Peyer's patch (tissue), 4 donors: ENCODE measurements at places on chromosomes 4 and X. TPM values are rescaled to one million over a fixed set of nuclear protein-coding genes. Genes with fewer than 3 reads are reported as not detected.
A peak's percentile ranks its signal among the peaks of the same experiment; 100 is the strongest.

DNA sequence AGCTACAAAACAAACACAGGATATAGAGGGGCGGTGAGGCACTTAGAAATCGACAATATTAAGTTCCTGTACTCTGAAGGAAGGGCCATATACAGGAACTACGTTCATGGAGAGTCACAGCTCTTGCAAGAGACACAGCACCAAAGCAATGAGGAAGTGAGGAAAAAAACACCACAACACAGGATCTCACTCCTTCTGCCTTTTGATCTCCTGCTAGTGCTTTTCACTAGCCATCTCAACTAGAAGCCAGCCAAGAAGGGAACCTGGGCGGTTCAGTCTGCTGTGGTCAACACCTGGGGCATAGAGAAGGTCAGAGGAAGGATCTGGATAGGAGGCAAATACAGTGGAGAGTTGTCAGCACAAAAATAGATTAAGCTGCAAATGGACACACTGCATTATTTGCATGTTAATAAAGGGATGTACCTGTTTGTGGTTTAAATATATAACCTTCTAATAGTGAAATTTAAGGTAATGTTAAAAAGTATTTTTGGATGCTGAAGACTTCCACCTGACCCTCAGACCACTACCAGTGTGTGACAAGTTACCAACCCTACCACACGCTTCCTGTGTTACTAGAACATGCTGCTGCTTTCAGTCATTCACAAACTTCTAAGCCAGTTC, 104.6 kb downstream of the DTHD1 start:
- DNase-seq: peak; percentile 63

GRCh38 chrX:10892621-10893225, 218.4 kb upstream of the HCCS start:
- no peak for DNase-seq

- DNase-seq: no peak
Observed at GRCh38 chrX:20254712-20255299, 11.9 kb downstream of the RPS6KA3 start.

- DNase-seq: no peak
Observed at GRCh38 chr4:152780267-152780778, 569 bp downstream of the ARFIP1 start.

- DNase-seq: no peak
Observed at GRCh38 chrX:41350976-41351569, 17.1 kb downstream of the DDX3X start.

GRCh38 chrX:4663085-4663484, 949.6 kb upstream of the PRKX start:
- DNase-seq: no peak

- no peak for DNase-seq
Observed at GRCh38 chr4:48635980-48636379, 144.1 kb downstream of the FRYL start.

- DNase-seq: no peak
Observed at GRCh38 chrX:22795671-22796070, 204.1 kb upstream of the DDX53 start.

DNA sequence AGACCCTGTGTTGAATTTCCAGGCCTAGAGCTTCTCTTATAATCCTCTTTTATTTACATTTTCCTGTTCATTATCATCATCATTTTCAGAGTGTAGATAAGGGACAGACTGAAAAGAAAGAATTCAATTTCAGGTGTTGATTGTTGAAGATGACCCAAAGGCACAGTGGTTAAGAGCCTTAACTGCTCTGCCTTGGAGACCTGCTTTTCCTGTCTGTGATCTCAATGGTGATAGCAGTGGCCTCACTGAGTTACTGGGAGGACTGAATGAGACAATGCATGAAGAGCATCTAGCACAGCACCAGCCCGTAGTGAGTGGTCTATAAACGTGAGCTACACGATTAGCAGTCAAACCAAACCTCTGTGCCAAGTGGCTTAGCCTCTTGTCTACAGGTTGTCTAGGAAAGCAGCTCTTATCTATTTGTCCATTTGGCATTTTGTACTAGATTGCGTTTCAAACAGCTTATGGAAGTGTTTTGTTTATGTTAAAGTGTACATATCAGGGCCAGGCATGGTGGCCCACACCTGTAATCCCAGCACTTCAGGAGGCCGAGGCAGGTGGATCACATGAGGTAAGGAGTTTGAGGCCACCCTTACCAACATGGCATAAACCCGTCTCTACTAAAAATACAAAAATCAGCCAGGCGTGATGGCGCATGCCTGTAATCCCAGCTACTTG, 41.5 kb downstream of the SETD7 start:
- no peak for DNase-seq

GRCh38 chr4:6109842-6110560, 90.3 kb downstream of the JAKMIP1 start:
- no peak for DNase-seq

DNA sequence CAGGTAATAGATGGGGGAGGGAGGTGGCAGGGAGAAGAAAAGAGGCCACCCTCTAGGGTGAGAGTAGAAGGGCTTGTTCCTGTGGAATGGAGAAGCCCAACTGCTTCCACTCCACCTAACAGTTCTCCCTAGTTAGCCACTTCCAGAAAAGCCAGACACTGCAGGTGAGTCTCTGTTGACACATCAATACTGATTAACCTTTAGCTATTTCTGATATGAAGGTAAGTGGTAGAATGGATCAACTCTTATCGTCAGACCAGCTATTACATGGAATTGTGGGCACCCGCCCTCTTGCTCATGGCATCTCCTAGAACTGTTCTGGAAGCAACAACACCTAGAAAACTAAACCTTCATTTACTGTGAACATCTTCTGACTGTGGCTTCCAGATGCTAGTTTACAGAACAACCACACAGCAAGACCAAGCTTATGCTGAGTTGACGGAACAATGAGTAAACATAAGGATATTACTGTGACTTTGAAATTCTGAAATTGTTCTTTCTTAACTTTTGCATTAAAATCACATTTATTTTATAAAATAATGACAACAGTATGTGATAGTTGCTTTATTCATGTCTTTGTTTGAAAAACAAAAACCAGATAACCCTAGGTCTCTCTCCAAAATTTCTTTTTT, 44.7 kb downstream of the ANXA3 start:
- no peak for DNase-seq

GRCh38 chr4:88457307-88458103, 586 bp downstream of the HERC5 start:
- no peak for DNase-seq

DNA sequence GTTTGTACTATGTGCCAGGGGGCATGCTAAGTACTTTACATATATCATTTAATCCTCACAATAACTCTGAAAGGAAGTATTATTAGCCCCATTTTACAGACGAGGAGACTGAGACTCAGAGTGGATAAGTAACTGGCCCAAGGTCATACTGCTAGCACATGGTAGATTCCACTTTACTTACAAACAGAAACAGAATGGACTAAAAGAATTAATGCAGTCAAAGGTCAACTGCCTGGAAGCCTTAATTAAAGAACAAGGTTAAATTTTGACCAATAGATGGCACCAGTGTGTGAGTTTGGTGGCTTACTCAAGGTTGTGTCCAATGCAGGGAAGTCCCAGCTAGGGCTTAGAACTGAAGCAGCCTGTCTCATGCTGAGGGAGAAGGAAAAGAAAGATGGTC, 4.7 kb downstream of the RIPPLY1 start:
- DNase-seq: no peak

GRCh38 chr4:665751-666435, 8.2 kb downstream of the ATP5ME start:
- DNase-seq: no peak

GRCh38 chr4:2673157-2673556, 83.0 kb downstream of the TNIP2 start:
- no peak for DNase-seq

- no peak for DNase-seq
Observed at GRCh38 chrX:105307762-105308161, 87.3 kb upstream of the TEX13A start.

GRCh38 chr4:36215627-36216026, 28.7 kb downstream of the ARAP2 start:
- no peak for DNase-seq

DNA sequence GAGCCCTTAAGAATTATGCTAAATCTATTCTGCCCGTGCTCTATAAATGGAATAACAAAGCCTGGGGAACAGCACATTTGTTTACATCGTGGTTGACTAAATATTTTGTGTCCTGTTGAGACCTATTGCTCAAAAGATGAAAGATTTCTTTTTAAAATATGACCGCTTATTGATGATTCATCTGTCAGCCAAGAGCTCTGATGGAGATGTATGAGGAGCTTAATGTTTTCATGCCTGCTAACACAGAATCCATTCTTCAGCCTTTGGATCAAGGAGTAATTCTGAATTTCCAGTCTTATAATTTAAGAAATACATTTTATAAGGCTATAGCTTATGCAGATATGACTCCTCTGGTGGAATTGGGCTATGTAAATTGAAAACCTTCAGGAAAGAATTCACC, 271.3 kb upstream of the FAT4 start:
- DNase-seq: no peak

The TRIM75 gene
- total RNA-seq: not detected

The ADH1A gene
- not detected for total RNA-seq

The ADGRG4 gene
- 4.1 TPM for total RNA-seq

The TLR1 gene
- total RNA-seq: 2.3 TPM

The ZNF732 gene
- not detected for total RNA-seq

The PPEF2 gene
- 0.54 TPM for total RNA-seq

The FGFBP2 gene
- not detected for total RNA-seq

The CABS1 gene
- not detected for total RNA-seq
